ENCODE measurements at places on chromosomes 6 and 20.

DNA sequence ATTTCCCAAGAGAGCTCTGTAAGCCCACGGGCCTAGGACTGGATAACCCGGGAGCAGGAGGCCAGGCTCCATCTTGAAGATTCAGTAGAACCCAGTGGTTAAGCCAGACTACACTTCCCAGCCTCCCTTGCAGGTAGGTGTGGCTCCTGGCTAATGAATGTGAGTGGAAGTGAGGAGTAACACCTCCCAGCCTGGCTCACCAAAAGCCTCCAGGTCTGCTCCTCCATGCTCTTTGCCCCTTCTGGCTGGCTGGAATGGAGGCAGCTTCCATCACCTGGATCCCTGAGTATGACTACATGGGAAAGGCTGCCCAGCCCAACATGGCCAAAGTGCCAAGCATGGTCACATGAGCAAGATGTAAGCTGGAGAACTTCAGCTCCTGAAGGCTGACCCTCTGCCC is 9.7 kb downstream of the LRRN4 start:
- no peak for DNase-seq

DNA sequence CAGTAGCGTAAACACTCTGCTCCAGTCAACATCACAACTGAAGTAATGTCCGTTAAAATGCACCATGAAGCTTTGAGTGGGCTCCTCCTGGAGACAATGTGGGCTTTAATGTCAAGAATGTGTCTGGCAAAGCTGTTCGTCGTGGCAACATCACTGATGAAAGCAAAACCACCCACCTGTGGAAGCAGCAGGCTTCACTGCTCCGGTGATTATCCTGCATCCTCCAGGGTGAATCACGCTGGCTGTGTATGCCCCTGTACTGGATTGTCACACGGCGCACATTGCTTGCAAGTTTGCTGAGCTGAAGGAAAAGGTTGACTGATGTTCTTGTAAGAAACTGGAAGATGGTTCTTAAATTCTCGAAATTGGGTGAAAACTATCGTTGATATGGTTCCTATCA is 128.5 kb downstream of the MOXD1 start:
- DNase-seq, result no peak

GRCh38 chr6:35435074-35435837 is 16.9 kb upstream of the FANCE start:
- no peak for DNase-seq

DNA sequence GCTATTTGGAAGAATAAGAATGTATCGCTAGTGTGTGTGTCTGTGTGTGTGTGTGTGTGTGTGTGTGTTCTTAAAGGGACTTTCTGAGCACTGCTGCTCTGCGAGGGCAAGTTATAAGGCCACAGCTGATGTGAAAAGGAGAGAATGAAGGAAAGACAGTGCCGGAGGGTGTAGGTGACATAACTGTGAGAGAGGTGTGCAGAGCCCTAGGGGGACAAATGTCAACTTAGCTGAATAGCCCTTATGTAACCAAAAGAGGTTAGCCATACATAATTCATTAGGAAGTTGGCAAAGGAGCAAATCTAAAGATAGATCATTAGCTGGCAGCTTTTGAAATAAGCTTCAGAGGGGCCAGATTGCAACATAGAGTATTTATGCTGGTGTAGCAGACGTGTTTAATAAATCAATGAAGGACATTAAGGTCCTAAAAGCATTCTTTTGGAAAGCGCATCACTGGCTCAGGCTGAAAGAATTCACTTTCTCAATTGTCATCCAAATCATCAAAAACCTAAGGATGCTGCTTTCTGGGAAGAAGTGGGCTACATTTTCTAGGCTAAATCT is 81.0 kb downstream of the NDUFAF5 start:
- DNase-seq, result no peak

GRCh38 chr6:129748901-129749748 is 39.1 kb upstream of the ARHGAP18 start:
- no peak for DNase-seq

DNA sequence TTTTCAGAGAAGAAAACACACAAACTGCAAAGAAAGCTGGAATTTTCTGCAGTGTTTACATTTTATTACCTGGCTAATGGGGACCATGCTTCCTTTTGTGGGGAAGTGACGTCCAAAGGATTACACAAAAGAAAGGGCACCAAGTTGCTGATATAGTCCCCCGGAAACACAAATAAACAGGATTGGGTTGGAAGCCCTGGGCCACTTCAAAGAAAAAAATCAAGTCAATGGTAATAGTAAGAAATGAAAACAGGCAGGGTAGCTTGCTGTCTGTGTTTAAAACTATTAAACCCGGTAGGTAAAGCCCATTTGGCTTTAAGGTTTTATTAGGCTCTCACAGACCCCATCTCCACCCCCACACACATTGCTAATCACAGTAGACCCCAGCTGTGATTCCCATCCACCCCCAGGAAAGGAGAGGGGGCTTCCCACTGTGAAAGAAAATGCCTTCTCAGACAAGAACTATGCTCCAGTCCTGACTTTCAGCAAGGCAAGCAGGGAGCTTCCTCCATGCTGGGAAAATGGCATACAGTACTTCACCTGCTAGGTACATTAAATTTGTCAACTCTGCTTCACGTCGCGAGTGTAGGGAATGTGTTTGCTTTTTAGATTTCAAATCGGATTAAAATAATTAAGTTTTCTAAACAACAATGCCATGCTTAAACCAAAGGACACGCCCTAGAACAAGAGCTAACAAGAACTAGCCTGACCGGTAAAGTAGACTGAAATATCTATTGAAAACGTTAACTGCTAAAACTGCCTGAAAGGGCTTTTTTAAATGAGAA is 1.1 kb downstream of the PERP start:
- no peak for DNase-seq

- no peak for DNase-seq
Measured at GRCh38 chr20:46544576-46544975, 5.9 kb downstream of the OCSTAMP start.

DNA sequence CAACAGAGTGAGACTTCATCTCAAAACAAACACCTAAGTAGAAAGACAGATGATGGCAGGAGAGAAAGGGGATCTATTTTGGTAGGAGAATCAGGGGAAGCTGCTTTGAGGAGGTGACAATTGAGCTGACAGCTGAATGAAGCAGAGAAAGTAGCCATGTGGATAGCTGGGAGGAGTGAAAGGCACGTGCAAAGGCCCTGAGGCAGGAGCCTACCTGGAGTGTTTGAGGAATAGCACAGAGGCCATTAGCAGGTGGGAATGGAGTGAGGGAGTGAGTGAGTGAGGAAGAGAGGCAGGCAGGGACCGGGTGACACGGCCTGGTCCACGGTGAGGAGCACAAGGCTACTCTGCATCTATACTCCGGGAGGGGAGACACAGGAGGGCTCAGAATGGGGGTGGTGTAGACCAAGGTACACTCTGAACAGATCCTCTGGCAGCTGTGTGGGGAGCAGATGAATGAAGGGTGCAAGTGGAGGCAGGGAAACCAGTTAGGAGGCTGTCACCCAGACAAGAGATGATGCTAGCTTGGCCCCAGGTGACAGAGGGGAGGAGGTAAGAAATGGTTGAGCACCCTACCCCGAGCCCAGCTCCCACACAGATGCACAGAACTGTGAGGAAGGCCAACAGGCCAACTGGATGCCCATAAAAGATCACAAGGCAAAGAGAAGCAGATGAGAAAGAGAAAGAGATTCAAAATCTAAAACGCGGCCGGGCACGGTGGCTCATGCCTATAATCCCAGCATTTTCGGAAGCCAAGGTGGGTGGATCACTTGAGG is 43.6 kb downstream of the NFATC2 start:
- DNase-seq, result no peak

GRCh38 chr6:145632971-145633370 is 102.3 kb downstream of the EPM2A start:
- no peak for DNase-seq

DNA sequence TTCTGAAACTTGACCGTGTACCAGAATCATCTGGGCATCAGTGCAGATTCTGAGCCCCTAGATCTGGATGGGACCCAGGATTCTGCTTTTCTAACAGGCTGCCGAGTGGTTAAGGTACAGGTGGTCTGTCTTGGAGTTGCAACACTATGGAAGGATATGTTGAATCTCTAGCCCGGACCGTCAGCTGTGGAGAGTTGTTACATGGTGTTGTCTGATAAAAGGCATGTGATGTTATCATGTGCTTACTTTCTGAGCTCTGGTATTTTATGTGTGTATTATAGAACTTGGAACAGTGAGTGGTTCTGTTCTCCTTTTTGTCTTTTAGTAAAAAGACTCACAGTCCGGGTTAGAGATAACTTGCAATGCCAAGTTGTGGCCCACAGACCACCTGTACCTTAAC is 123.0 kb downstream of the JARID2 start:
- DNase-seq, result no peak

GRCh38 chr6:27334141-27334540 is 22.1 kb upstream of the POM121L2 start:
- DNase-seq, result no peak

DNA sequence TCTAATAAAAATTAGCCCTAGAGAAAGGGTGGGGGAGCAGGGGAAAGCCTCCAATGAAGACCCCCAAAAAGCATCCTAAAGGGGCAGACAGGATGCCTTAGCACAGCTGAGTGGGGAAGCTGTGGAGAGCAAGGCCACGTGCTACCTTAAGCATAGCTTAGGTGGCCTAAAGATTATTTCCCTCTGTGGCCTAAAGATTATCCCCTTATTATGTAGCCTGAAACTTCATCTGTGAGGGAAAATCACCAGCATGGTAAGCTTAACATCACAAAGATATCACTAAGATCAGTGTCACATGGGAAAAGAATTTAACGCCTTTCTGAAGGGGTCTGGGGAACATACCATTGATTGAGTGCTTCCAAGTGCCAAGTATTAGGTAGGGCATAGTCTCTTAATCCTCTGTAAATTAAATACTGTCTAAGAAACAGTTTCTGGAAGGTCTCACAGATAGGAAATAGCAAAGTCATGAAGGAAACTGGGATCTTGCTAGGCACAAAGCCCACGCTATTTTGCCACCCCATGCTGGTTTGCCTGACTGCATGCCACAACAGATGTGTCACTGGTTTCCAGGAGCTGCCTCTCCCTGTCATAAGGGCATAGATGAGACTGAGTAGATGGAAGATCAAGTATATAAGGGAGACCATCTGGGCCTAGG is 170.0 kb downstream of the HACE1 start:
- DNase-seq, result no peak

DNA sequence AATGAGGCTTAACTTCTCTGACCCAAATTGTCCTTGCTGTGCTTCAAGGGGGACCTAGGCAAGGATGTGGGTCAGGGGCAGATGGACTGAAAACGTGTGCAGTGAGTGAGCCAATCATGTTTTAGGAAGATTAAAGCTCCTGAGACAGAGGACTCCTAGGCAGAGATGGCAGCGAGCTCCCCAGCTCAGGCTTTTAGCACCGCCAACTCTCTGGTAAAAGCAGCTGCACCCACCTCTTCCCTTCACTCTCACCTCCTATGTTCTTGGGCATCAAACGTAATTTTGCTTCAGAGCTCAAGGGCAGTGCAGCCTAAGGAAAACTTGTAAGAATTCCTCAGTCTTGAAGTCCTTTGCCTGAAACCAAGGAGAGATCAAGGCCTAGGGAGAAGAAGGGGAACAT is 10.3 kb downstream of the RPP21 start:
- no peak for DNase-seq

- DNase-seq, result no peak
Measured at GRCh38 chr6:52108128-52108527, 20.7 kb upstream of the PKHD1 start.

GRCh38 chr6:76351275-76351674 is 278.8 kb upstream of the IMPG1 start:
- DNase-seq, result no peak

- DNase-seq, result no peak
Measured at GRCh38 chr20:16758454-16759180, 10.5 kb downstream of the OTOR start.

DNA sequence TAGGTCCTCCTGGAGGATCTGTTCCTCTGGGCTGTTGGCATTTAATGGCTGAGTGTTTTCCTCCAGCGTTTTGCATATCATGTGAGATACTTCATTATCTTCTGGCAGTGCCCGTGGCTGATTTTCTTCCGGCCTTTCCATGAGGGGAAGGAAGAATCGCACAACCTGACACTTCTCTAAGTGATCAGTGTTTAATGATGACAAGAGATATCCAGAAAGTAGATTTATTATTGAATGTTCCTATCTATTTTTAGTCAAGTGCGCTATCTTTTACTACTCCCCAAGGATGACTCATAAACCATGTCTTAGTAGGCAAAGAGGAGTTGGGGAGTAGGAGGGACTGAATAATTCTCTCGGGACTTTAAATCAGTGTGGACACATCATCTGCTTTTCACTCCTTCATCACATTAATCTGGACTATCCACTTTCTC is 149.7 kb downstream of the PLCB4 start:
- DNase-seq, result no peak

GRCh38 chr6:87396595-87397392 is 11.0 kb upstream of the CFAP206 start:
- DNase-seq, result no peak

GRCh38 chr6:24755279-24755678 is 19.5 kb upstream of the GMNN start:
- no peak for DNase-seq

DNA sequence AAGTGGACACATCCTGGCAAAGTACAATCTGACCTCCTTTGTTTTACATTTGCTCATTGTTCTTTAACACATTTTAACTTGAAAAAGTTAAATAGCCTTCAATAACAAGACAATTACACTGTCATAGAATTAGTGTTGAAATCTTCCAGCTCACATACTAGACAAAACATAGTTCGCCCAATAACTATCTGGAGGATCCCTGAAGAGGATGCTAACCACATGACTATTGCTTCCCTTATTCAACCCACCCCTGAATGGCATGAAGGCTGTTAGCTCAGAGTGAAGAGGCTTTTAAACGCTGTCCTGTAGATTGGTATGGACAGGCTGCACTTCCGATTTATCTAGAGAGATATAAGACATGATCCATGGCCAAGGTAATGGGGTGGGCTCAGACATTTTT is 15.0 kb upstream of the DSE start:
- DNase-seq, result no peak

- DNase-seq, result no peak
Measured at GRCh38 chr20:17358854-17359253, 132.0 kb downstream of the PCSK2 start.

- no peak for DNase-seq
Measured at GRCh38 chr6:168867247-168868102, 386.2 kb downstream of the THBS2 start.

- DNase-seq, result no peak
Measured at GRCh38 chr6:170029416-170030283, 261.2 kb downstream of the DLL1 start.

DNA sequence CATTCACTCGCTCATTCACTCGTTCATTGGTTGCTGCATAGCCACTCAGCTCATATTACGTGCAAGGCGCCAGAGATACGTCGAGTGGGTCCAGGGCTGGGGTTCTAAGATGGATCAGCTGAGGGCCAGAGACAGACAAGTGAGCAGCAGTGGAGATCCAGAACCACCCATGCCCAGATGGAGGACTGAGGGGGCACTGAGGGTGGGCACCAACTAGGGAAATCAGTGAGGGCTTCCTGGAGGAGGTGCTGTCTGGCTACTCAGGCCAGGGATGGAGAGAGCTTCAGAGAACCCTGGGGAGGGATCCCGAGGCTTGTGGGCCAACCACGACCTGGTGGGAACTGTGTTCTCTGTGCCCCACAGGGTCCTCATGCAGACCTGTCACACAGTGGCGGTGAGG is 364 bp upstream of the SPDEF start:
- DNase-seq, result no peak

GRCh38 chr6:45571159-45571558 is 193.4 kb upstream of the SUPT3H start:
- no peak for DNase-seq

- no peak for DNase-seq
Measured at GRCh38 chr20:56909918-56910714, 281.0 kb downstream of the TFAP2C start.

- DNase-seq, result no peak
Measured at GRCh38 chr6:168618546-168619315, 177.7 kb downstream of the SMOC2 start.
